ENCODE measurements at places on chromosomes 5 and 9.

- DNase-seq = no peak
Observed at GRCh38 chr5:154966081-154966841, 25.4 kb downstream of the MRPL22 start.

GRCh38 chr9:126773004-126773607, 31.7 kb upstream of the ZBTB43 start:
- peak; percentile 31 for DNase-seq

- no peak for DNase-seq
Observed at GRCh38 chr9:133118179-133118520, 2.9 kb downstream of the RALGDS start.

DNA sequence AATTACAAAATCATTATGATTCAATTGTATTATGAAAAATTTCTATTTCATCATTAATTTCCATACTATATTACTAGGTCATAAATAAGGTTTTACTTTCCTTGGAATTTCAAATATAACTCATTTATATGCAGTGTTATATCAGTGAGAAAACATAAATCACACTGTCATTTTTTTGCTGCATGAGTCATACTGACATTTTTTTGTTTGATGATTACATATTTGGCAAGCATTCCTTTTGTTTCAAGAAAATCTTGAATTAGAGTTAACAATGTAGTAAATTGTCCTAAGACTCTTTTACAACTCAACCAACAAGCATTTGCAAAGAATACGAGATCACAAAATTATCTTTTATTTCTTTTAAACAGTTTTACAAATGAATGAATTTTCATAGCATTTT, 298.4 kb upstream of the SEMA6A start:
- no peak for DNase-seq

GRCh38 chr5:88778736-88779135, 104.2 kb downstream of the MEF2C start:
- DNase-seq = no peak

- no peak for DNase-seq
Observed at GRCh38 chr5:143118222-143118621, 285.3 kb downstream of the NR3C1 start.

- no peak for DNase-seq
Observed at GRCh38 chr5:83227611-83228010, 150.3 kb downstream of the XRCC4 start.

- DNase-seq = peak; percentile 39
Observed at GRCh38 chr5:139390639-139391569, 1.2 kb upstream of the MZB1 start.

GRCh38 chr5:32147236-32147635, 26.9 kb downstream of the GOLPH3 start:
- no peak for DNase-seq

DNA sequence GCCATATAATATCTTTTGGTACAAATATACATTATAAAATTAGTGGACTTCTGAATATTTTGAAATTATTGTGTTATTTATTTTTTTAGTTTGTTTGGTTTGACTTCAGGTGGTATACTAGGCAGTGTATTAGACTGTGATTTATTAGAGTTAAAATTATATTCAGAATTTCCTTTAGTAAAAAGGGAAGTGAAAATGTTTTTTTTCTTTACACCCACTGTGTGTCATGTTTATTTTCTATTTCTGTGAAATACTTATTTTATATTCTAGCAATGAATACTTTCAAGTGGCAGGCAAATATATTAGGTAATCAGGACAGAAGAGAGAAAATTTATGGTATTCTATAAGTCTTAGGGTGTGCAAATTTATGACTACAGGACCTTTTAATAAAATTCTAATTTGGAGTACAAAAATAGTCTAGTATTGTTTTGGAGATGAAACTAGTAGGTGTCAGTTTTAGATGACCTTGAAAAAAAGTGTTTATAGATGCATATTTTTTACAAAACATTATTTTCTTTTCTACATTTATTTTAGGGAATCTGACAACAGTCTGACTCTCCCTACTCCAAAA, 8.8 kb downstream of the CSNK1G3 start:
- DNase-seq = no peak

- no peak for DNase-seq
Observed at GRCh38 chr5:165504674-165505073, 1999.3 kb downstream of the MAT2B start.

DNA sequence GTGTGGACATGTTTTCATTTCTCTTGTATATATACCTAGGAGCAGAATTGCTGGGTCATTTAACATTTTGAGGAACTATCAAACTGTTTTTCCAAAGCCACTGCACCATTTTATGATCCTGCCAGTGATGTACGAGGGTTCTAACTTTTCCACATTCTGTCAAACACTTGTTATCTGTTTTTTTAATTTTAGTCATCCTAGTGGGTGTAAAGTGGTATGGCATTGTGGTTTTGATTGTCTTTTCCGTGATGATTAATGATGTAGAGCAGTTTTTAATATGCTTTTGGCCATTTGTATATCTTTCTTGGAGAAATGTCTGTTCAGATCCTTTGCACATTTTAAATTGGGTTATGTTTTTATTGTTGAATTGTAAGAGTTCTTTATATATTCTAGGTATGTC, 107.0 kb downstream of the MELK start:
- DNase-seq = no peak

DNA sequence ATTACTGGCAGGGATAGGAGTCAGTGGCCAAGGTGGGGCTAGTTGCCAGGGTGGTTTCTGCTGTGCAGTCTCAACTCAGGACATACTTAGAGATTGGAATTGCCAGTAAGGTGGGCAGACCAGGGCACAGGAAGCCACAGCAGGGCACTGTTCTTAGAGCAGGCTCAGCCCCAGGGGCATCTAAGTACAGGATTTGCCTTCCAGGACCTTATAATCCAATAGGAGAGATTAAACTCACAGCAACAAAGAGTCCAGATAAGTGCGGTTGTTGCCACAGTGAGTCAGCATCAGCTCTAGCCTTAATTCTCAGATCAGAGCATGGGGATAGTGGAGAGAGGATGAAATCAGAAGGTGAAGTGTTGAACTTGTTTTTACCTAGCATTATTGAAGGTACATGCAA, 265.8 kb upstream of the TRPC7 start:
- DNase-seq = no peak

DNA sequence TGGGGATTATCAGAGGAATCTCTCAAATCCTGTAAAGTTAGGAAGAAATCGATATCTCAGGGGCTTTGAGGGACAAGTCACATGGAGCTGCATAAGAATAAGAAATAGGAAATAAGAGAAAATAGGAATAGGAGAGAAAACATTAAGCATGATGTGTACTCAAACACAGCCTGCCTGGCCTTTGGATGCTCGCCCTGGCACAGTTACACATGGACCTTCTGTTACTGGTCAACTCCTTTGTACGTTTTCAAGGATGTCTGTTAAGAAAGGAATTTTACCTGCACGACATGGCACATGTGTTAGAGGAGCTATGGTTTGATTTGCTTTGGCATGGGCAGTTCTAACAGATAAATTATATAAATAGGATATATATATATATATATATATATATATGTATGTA, 321.2 kb downstream of the CDH12 start:
- no peak for DNase-seq

DNA sequence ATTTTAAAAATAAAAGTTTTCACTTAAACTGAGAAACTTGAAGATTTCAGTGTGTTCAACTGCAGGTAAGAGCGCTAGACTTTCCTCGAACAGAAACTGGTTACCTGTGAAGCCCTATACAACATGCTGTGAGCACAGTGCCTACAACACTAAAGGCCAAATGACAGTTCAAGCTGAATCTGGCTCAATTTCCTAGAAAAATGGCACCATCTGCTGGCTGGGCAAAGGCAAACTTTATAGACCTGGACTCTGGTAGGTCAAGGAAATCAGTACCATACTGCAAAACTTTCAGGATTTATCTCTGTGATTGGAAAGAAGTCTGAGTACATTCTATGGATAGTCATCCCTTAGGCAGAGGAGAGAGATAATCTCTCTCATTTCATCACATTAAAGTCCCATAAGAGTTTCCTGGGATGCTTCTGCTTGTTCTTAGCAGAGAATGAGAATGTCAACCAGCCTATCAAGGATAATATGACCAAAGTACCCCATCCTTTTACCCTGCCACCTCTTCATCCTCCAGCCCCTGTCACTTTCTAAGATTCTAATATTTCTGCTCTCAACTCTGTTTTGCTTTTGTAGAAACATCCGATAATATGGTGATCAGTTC, 31.8 kb upstream of the FOXB2 start:
- DNase-seq = no peak

- DNase-seq = no peak
Observed at GRCh38 chr9:135766251-135766650, 64.3 kb downstream of the KCNT1 start.

GRCh38 chr5:36593867-36594266, 12.5 kb upstream of the SLC1A3 start:
- DNase-seq = no peak

DNA sequence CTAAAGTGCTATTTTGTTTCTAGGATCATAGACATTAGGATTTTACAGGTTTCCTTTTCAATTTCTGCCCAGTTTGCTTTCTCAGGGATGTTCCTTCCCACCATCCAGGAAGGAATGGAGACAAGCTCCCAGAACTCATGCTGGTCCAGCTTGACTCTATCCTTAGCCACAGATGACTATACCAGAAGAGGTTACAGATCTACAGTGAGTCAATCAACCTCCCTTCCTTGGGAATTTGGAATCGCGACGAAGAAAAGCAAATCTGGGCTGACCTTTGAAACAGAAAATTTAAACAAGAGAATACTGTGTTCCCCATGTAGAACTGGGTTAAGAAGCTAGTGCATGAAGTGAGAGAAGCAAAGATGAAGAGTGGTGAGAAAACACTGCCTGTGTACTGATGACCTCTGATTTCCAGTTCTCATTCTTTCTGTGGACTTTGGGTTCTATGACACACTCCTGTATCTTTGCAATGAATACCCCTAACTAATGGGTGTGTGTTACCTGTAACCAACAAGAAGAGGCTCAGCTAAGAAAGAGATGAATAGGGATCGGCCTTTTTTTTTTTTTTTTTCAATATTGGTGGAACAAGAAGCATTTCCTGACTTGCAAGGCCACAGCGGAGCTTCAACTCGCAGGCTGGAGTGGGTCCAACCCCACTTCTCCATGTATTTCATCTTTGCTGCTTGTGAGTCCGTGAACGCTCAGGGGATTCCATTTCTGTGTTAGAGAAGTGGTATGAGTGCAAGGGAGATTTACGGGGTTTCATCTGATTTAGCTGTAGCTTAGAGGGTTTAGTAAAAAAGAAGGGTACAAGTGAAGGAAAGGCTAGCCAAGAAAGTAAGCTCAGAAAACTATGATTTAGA, 563.9 kb upstream of the CLINT1 start:
- DNase-seq = no peak

DNA sequence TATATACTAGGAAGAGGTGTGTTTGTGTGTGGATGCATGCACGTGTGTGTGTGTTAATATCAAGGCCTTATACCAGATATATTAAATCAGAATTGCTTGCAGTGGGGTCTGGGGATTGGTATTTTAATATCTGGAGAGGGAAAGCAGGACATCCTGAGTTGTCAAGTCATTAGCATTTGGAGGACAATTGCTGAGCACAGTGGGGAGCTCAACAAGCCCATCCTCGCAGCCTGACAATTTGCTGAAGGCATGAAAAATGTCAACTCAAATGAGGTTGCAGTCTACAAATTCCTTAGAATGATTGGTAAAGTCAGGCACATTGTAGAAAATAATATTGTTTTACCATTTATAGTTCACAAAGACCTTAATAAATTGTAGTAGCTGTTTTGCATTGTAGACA, 627.4 kb downstream of the LRRC70 start:
- no peak for DNase-seq

DNA sequence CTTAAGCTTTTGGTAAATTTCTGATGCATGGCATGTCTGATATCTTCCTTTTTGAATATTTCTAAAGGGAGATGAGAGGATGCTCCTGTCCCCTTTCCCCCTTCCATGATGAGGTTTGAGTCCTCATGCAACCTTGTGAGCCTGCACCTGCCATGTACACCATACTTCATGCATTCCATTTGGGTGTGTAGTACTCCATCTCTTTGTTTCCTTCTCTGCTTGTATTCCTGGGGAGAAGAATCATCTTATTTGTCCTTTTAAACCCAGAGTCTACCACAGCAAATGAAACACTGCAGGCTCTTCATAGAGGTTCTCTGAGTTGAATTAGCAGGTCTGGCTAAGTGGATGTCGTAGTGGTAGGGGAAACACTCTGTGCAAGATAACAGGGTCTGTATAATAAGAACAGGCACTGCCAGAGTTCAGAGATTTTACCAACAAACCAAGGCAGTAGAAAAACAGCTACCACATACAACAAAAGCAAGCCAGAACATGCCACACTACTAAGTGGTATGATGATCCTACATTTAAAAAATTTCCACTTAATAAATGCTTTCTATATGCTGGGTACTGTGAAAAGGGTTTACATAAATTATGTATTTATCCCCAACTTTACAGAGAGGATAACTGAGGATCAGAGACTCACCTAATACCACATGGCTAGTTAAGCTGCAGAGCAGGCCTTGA, 439.8 kb upstream of the GRIA1 start:
- no peak for DNase-seq

DNA sequence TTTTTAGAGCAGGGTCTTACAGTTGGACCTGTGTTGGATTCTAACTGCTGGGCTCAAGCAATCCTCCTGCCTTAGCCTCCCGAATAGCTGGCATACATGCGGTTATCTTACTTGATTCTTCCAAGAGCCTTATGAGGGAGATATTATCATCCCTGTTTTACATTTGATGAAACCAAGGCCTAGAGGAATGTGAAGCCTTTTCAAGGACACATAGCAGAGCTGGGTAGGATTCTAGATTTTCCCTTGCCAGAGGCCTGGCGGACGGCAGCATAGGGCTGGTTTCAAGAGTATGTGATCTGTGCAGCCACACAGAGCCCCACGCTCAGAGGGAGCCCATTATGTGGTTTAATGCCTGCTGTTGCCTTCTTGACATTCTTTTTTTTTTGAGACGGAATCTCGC, 24.2 kb downstream of the NDST1 start:
- no peak for DNase-seq

GRCh38 chr9:3238236-3238635, 287.6 kb downstream of the RFX3 start:
- no peak for DNase-seq

- DNase-seq = no peak
Observed at GRCh38 chr9:90074316-90074962, 469.6 kb downstream of the GADD45G start.

- DNase-seq = no peak
Observed at GRCh38 chr5:122780296-122780695, 5.4 kb downstream of the SNX2 start.

DNA sequence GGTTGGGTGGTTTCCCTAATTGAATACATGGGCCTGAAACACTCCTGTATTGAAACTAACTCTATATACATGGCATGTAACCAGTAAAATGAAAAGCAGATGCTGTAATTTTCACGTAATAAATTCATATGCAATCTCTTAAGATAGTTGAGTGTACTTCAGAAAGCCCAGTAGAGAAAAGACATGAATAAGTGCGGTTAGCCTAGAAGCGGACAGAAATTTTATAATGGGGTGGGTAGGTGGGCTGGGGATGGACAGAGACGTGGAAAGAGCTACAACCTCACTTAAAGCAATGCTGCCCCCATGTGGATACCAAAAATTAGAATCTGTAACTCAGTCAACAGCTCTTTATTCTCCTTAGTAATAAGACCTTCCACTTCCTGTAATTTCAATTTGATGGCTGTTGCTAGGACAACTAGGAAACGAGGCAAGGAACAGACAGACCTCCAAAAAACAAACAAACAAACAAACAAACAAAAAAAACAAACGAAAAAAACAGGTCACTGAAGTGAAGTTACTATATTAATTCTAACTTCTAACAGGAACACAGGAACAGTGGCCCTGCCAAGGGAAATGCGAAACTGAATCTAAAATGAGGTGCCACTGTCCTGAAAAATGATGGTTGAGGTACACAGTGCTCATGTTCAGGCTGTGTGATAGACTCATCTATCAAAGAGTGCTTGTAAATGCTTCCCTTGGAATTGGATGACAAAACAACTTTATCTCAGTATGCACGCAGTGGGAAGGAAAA, 103.4 kb upstream of the GNA14 start:
- no peak for DNase-seq
